ENCODE measurements at places on chromosomes 1 and 21.
A peak's percentile ranks its signal among the peaks of the same experiment; 100 is the strongest.

GRCh38 chr1:19416145-19416544 lies 69.2 kb downstream of the CAPZB start:
- no peak for DNase-seq

DNA sequence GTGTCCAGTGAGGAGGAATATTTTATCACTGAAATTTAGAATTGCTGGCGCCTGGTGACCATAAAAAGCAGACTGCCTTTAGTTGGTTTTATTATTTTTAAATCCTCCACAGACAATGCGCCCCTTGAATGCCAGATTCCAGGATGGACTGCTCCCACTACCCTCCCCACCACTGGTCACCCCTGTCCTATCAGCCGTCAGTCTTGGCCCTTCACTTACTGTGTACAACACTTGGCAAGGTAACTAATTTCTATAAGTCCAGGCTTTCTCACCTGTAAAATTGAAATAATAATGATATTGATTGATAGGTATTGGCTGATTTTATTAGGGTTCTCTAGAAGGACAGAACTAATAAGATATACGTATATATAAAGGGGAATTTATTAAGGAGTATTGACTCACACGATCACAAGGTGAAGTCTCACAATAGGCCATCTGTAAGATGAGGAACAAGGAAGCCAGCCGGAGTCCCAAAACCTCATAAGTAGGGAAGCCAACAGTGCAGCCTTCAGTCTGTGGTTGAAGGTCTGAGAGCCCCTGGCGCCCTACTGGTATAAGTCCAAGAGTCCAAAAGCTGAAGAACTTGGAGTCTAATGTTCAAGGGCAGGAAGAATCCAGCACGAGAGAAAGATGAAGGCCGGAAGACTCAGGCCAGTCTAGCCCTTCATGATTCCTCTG lies 17.8 kb downstream of the RHEX start:
- no peak for DNase-seq

GRCh38 chr1:26822737-26823395 lies 3.6 kb upstream of the ZDHHC18 start:
- no peak for DNase-seq

- DNase-seq: peak; percentile 1
Measured at GRCh38 chr1:117967477-117967876, 37.9 kb downstream of the WDR3 start.

DNA sequence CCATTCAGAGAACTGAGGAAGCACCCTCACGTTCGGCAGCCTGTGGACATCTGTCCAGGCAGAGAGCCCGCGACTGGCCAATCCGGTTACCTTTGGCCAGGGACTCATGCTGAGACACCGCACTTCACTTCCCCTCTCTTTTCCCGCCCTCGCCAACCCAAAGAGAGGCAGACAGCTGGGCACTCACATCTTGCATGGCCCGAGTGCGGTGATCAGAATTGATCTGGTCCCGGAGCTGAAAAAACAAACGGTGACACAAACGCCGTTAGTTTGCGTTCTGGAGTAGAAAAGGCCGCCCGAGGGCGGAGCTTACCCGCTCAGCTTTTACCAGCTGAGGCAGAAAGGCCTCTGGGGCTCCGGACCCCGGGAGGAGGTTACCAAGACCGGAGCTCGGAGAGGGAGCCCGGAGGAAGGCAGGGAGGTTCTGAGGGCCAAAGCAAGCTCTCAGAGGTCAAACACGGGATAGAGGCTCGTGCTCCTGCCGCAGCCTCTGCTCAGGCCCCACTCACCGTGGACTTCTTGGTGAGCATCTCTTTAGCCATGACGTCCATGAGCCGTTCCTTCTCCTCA lies 376 bp downstream of the SF3A3 start:
- DNase-seq: peak; percentile 35

DNA sequence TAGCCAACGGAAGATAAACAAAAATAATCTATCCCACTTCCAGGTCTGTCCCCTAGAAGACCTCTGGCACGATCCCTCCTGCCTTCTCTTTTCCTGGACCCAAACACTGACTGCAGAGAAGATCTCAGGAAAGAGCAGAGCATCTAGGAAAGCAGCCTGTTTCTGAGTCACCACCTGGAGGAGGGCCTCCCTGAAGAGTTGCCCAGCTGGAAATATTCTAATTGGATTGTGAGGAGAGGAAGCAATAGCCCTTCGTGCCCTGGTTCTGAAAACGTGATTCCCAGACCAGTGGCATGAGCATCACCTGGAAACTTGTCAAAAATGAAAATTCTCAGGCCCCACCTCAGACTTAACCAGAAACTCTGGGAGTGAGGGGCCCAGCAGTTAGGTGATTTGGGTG lies 411.1 kb downstream of the SETD4 start:
- DNase-seq: no peak

- no peak for DNase-seq
Measured at GRCh38 chr1:26154750-26155149, 4.1 kb upstream of the FAM110D start.

- DNase-seq: no peak
Measured at GRCh38 chr1:119799599-119800177, 11.6 kb downstream of the REG4 start.

DNA sequence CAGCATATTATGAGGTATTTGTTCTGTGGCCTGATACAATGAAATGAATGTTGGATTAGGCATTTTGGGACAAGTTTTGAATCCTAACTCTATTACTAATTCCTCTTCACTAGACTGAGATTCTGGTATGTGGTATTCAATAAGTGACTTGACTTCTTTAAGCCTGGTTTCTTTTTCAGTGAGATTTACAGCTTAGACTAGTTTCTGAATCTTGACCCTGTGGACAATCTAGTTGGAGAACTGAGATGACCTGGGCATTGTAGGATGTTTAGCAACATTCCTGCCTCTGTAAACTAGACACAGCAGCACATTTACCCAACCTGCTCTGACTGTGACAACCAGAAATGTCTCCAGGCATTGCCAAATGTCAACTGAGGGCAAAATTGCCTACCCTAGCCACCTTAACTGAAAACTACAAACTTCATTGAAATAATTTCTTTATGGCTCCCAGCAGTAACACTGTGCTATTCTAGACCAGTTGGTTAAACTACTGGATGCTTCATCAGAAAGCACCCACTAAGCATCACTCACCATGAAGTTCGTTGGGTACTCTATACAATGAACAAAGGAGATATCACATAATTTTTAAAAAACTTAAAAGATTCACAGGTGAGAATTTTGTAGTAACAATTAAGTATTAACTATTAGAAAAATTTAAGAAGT lies 16.8 kb downstream of the PTPRC start:
- DNase-seq: no peak

DNA sequence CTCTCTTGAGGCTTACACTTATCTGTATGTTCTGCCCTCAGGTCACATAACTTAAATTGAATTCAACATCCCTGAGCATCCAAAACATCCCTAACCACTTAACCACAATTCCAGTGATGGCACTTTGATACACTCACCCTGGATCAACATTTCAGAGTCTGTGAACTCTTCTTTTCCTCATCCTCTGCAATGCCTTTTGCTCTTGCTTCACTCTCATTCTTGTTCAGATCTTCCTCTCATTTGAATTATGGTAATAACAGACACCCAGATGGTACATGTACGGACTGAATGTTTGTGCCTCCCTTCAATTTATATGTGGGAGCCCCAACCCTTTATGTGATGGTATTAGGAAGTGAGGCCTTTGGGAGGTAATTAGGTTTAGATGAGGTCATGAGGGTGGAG lies 33.4 kb downstream of the PTGER3 start:
- DNase-seq: no peak

DNA sequence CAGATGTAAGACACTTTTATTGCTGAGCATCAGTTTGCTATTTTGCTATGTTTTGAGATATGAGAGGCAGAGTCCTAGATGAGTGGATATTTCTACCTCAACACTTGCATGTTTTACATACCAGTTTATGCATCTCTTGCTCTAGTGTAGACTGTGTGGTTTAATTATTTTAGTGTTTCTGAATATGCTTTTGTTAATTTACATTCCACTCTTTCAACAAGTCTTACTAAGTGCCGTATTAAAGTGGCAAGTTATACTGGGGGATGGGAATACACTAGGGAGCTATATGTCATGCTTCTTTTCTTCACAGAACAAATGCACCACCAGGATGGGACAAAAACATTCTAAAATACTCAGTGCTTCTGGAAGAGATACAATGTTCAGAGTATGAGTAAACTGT lies 507.7 kb upstream of the PRMT6 start:
- no peak for DNase-seq

GRCh38 chr1:94194079-94194865 lies 43.1 kb downstream of the ARHGAP29 start:
- DNase-seq: no peak

DNA sequence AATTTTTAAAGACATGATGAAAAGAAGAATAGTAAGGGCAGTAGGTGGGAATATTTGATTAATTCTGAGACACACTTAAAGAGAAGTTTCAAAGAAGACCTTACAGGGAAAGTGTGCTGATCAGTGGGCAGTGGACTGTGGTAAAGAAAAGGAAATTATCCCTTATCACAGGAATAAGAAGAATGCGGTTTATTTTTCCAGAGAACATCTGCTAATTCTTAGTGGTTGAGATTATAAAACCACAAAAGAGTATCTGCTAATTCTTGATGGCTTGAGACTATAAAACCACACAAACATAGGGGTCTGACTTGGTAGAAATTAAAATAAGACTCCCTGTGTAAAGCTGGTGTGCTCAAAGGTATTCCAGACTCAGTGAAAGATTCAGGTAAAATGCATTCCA lies 60.0 kb upstream of the KCTD3 start:
- no peak for DNase-seq

DNA sequence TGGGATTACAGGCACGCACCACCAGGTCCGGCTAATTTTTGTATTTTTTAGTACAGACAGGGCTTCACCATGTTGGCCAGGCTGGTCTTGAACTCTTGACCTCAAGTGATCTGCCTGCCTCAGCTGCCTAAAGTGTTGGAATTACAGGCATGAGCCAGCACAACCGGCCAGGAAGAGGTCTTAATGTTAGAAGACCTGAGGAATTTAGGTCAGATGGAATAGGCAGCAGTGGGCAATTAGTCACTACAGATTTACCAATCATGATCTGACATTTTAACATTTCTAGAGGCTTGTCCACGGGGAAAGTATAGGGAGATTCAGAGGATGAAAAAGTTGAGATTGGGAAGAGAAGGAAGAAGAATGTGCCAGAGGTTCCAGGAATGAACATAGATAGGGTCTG lies 8.9 kb upstream of the APP start:
- no peak for DNase-seq

DNA sequence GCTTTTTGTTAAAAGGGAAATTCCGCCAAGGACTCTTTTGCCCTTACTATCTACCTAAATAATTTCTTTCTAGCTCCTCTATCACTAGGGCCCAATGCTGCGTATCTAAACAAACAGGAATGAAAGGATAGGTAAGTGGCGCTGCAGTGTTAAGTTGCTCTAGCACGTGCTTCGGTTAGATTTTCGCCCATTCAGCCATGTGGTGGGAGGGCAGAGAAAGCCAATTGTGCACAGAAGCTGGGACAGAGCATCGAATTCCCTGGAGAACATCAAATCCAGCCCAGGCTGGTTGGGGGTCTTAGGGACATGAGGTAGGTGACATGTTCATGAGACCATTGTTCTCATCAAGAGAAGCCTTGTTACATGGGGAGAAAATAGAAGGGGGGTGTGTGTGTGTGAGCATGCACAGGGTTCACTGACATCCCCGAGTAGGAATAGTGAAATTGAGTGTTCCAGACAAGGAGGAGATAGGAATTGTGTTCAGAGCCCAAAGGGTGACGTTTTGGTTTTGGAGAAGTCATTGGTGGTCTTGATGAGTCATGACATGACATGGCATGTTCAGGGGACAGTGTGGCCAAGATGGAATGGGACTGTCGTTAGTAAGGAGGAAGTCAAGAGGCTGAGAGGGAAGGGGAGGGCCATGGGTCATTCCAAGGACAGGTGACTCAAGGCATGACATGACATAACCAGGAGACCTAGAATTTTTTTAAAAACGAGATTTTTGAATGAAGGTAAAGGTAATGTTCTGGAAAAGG lies 107.1 kb downstream of the TLR5 start:
- DNase-seq: no peak

DNA sequence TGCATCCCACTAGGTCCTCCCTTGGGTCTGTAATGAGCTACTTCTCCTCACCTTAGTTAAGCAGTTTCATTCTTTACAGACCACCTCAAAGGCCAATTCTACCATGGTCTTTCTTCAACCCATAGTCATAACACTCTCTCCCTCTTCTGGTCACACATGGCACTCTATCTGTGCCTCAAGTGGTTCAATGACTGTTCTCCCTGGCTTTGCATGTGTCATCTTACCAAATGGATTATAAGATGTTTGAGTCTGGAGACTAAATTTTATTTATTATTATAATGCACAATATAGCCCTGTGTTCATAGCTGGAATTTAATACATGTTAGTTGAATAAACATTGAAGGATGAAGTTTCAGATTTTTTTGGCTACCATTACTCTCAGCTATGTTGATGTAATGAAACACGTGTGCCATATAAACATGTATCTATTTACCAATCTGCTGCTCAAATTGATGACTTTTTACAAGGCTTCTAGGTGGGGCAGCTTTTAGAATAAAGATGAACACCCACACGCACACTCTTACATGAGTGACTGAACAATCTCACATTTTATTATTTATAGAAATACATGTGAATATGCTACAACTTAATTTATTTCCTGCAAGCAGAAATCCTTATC lies 102.1 kb downstream of the RUNX1 start:
- no peak for DNase-seq

- peak; percentile 20 for DNase-seq
Measured at GRCh38 chr1:85975912-85976371, 180.6 kb downstream of the COL24A1 start.

DNA sequence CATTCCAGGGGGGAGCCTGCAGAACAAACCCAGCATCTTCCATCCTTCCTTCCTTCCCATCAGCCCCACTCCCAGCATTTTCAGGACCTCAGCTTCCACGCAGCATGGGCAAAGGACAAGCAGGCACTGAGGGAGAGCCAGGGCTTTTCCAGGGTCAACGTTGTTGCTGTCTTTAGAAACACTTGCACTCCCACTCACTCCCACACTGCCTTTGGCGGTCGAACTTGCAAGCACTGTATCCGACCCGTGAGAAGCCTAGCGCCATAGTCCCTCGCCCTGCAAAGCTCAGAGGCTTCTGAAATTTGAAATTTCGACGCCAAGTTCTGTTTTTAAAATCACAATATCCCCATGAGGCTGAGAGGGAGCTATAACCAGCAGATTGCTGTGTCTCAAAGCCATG lies 47.4 kb downstream of the KCNAB2 start:
- DNase-seq: no peak

DNA sequence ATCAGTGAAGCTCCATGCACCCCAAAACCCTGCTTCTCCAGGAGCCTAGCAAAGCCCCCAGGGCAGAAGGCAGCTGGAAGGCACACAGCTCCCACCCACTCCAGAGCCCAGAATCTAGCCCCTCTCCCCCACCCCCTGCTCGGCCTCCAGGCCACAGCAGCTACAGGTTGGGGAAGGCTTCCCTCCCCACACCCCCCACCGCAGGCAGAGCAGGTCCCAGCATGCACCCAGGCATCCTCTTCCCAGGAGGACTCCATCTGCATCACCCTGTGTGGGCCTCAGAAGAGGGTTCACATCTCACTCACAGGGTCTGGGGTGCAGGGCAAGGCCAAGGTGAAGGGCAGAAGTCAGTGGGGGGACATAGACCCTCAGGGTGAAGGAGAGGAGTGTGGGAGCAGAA lies 719 bp downstream of the S100A14 start:
- DNase-seq: no peak

Data from COR-L47 (cell line).